HT1080 (cell line): ENCODE measurements at places on chromosomes 1 and 21. TPM values are rescaled to one million over a fixed set of nuclear protein-coding genes. Genes with fewer than 3 reads are reported as not detected.
A peak's percentile ranks its signal among the peaks of the same experiment; 100 is the strongest.

Gene NR1I3
- not detected in 2 replicates for total RNA-seq

Gene RHCE
- 0.16 TPM in 1 of 2 replicates, not detected in the other for total RNA-seq

Gene TRIM17
- total RNA-seq, result not detected in 2 replicates

Gene CELA3B
- total RNA-seq, result not detected in 2 replicates

Gene RBBP5
- 14.1 and 15.8 TPM in 2 replicates for total RNA-seq

Gene OR2L13
- total RNA-seq, result not detected in 2 replicates

Gene HRNR
- total RNA-seq, result not detected in 2 replicates

DNA sequence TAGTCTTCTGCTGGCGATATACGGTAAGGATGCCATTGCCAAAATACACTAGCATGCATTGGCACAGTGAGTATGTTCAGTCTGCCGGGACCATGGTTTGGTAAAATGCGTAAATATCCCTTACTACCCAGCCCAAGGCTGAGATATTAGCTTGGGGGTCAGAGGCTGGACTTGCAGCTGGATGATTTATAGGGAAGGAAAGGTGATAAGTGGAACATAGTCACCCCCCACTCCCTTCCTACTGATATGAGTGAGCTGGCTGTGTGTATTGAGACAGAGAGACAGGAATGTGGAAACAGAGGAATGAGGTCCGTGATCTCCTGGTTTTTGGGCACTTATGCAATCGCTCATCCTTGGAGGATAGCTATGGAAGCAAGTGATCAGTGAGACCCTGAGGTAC, 642.8 kb downstream of the KCNT2 start:
- DNase-seq, result no peak

DNA sequence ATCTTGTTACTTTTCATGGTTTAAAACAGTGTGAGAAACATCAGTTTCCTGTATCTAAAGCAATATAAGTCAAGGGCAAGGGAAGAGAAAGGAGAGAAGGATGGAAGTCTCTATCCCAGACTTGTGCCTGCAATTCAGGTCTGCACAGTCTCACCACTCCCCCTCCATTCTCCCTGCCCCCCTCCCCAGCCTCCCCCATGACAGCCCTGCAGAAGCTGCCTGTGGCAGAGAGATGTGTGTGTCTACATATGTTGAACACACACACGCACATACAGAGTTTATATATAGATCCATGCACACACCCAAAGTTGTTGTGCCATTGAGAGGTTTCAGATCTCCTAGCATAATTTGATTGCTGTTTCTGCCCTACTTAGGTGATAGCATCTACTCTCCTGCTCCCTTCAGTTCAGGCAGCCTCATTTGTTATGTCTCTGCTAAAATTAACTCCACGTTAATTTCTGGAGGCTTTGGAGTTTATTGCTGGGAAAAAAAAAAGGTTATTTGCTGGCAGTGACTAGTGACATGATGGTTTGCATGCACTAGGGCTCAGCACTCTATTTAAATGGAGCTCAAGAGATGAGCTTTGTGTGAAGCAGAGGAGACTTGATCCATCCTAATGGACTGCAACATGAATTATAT, 124.9 kb upstream of the SMYD2 start:
- no peak for DNase-seq

- DNase-seq, result no peak
Measured at GRCh38 chr1:24111262-24111995, 506 bp downstream of the MYOM3 start.

GRCh38 chr1:30822966-30823581, 65.5 kb upstream of the LAPTM5 start:
- no peak for DNase-seq

GRCh38 chr1:235954306-235955283, 87.9 kb upstream of the LYST start:
- DNase-seq, result no peak

GRCh38 chr1:39131940-39132339, 72.6 kb upstream of the MACF1 start:
- DNase-seq, result no peak

DNA sequence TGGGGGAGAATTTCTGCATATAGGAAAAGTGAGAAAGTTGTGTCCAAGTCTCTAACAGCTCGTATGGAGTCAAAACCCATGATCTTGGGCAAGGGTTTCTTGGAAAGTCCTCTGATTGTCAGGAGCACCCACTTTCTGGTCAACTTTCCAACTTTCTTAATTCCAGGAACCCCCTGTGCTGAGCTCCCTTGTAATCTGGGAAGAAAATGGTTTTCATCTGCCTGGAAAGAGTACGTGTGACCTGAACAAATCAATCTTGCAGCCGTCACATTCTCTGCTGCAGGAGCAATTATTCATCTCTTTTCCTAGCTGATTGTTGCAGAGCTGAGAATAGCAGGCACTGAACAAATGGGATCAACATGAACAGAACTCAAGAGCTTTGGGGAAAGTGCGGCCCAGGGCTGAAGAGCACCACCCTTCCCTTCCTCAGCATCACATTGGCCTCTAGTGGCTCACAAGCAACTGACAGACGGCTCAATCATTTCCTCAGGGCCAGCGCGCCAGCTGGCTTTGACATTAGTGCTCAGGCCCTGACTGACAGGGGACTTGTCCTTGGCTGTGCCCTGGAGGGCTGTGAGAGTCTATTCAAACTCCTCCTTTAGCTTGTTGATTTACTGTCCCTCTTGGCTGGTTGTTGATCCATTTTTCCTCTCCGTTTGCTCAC, 295.2 kb downstream of the HLX start:
- no peak for DNase-seq

GRCh38 chr1:76219366-76219818, 144.8 kb downstream of the ST6GALNAC3 start:
- DNase-seq, result no peak

DNA sequence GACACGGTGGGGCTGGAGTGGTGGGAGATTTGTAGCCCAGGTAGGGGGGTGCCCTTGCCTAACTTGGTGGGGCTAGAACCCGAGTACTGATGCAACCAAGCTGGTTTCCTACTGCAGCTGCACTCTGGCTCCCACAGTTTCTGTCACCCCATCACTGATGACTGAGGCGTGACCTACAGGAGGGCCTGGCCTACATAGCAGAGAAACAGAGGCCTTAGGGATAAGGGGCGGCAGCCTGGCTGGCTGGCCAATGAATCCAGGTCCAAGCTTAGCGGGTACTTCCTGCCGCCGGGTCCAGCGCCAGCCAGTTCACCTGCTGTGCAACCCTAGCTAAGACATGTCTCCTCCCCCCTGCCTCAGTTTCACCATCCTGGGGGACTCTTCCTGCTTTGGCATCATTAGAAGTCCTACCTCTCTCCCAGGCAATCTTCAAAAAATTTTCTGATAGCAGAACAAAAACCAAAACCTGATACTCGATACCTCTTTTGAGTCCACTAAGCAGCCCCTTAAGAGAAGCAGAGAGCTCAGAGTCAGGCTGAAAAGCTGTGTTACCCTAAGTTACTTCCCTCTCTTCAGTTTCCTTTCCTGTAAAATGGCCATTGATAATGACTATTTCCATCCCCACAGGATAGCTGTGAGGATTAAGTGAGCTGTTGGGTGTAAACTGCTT, 27.3 kb upstream of the RNF19B start:
- DNase-seq, result no peak

- DNase-seq, result peak; percentile 52
Measured at GRCh38 chr1:107782217-107782845, 182.6 kb downstream of the VAV3 start.

DNA sequence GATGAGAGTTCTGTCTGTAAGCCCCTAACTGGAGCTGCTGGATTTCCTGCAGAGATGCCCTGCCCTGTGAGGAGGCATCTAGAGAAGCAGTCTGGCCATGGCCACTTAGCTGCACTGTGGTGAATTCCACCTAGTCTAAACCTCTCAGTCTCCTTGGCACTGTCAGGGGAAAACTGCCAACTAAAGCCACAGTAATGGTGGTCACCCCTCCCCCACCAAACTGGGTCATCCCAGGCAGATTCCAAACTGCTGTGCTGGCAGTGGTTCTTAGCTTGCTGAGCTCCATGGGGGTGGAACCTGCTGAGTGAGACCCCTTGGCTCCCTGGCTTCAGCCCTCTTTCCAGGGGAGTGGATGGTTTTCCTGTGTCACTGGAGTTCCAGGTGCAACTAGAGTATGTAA, 740.6 kb downstream of the RWDD3 start:
- peak; percentile 78 for DNase-seq

DNA sequence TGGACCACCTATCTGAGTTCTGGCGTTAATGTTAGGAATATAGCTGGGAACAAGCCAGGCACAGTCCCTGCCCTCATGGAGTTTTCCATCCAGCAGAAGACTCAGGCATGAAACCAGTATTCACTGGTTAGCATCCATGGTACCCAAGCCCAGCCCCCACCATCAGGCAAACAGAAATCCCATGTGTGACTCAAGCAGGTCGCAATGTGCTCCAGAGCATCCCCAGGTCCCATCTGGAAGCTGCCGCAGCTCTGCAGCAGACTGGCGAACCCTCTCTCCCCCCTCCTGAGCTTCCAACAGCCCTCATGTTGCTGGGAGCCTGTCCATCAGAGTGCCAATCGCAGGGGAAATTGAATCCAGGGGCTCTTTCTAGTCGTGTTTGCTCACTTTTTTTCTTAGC, 174.2 kb downstream of the RRAGC start:
- DNase-seq, result no peak

DNA sequence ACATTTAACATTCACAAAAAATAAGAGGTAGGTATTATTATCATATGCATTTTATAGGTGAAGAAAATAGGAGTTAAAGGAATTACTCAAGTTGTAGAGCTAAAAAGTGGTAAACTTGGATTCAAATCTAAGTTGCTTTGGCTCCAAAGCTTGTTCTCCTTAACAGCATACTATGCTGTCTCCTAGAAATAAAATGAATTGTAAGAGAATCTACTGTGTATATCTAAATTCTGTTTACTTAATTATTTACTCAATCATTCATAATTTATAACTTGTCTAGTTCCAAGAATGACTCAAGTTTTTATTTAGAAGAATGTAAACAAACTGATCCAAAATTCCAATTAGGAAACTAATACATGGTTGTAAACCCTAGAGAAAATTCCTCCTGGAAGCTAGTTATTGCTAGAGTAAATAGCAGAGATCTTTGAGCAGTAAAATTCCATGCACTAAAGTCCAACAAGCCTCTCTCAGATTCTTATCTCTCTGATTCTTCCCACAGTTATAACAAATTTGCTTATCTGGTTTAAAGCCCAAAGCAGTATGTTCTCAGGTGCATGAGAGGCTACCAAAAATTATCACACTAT, 132.5 kb upstream of the DPT start:
- DNase-seq, result no peak

DNA sequence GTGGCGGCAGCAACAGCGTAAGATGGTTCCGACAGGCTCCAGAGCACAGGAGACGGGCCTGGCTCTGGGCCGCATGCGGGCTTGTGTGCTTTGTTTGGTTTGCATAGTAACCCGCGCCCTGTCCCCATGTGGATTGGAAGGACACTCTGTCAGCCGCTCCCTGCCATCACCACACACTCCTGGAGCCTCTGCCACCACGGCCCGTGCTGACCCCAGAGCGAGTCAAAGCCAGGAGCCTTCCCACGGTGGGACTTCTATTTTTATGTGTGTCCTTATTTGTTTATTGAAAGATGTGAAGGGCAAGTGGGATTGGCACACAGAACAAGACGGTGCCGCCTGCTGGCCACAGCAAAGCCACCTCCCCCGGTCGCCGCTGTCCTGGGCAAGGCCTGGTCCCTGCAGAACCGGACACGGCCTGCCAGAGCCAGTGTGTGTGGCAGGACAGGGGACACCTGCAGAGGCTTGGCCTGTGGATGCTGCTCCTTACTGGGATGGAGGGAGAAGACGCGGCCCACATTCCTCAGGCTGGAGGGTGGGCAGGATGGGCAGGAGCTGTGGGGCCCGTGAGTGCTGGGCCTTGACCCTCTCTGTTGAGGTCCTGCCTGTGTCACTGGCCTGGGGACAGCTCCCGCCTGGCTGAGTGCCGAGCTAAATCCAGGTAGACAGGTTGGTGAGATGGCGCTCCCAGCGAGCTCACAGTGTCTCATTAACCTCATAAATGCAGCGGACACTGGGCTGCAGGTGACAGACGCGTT, 64.4 kb downstream of the AGPAT3 start:
- no peak for DNase-seq

DNA sequence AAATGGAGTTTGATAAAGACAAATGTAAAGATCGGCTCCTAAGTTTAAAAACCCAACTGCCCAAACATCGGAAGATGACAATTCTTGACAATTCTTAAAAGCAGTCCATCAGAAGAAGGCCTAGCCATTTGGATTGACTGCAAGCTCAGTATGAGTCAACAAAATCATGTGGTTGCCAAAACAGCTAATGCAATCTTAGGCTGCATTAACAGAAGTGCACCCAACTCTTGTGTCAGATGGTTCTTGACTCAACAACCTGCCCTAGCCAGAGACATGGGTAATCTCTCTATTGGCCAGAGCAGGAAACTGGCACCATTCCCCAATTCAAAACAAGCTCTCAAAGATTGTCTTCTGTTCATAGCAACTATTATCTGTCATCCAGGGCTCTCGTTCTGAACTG, 9.9 kb upstream of the NCF2 start:
- peak; percentile 87 for DNase-seq

DNA sequence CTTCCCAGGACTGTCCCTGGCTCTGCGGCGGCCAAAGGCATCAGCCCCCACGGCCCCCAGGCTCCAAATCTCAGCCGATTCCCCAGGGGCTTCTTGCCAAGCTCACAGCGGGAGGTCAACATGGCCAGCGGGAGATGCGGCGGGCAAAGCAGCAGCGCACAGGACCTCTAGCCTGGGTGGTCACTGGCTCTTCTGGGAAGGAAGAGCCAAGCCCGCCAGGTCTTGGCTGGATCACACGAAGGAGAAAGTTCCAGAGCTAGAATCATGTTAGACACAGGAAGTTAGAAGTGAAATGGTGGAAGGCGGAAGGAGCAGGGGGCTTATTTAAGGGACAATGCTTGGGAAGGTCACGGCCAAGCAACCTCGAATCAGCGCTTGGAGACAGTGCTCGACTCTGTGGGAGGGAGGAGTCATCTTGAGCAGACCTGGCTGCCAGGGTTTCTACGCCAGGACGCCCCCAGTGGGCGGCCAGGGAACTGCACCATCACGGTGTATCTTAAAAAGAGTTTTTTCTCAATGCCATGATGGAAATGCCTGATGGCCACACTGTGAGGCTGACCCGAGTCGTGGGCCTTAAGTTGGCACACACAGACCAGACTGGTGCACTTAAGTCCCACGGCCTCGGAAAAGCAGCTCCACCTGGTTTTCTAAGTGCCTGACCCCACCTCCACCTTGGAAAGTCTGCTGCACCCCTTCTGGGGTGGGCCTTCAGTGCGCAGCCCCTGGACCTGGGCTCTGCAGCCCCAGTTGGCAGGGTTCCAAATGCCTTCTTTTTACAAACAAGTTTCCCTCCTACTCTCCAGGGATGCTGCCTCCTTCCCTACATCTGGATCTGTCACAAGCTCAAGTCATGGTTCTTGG, 29.3 kb downstream of the SLC66A1 start:
- DNase-seq, result peak; percentile 62
